ENCODE measurements at places on chromosomes 5 and 9.

GRCh38 chr5:671459-672328 is 21.5 kb downstream of the TPPP start:
- DNase-seq: no peak

DNA sequence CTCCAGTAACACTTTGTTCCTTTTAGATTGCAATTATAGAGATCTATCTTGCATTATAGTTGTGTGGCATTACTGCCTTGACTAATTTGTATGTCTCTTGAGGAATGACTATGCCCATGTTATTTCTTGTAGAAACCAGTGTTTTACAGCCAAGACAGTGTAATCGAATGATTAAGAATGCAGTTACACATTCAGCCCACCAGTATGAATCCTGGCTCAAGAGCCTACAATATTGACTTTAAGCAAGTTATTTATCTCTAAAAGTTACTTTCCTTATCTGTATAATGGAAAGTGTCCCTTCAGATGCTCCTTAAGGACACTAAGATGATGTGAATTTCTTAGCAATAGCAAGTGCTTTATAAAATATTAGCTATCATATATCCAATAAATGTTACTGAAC is 9.7 kb upstream of the SNX24 start:
- DNase-seq: no peak

- no peak for DNase-seq
Observed at GRCh38 chr5:126501448-126501847, 78.2 kb downstream of the GRAMD2B start.

DNA sequence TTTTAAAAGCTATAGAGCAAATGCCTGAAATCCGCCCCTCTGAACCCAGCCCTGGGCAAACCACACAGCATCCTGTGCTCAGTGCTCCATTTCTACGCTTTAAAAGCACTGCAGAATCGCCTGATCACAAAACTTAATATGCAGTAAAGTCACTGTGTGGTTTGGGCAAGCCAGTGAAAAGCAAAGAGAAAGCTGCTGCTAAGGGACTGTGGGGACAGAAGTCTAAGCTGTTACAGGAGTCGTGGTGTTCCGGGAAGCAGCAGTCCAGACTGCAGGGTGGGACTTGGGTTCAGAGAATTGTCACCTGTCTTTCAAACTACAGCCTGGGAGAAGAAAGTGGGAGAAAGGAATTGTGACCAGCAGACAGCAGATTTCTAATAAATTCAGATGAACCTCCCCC is 8.2 kb downstream of the RAPGEF1 start:
- no peak for DNase-seq

DNA sequence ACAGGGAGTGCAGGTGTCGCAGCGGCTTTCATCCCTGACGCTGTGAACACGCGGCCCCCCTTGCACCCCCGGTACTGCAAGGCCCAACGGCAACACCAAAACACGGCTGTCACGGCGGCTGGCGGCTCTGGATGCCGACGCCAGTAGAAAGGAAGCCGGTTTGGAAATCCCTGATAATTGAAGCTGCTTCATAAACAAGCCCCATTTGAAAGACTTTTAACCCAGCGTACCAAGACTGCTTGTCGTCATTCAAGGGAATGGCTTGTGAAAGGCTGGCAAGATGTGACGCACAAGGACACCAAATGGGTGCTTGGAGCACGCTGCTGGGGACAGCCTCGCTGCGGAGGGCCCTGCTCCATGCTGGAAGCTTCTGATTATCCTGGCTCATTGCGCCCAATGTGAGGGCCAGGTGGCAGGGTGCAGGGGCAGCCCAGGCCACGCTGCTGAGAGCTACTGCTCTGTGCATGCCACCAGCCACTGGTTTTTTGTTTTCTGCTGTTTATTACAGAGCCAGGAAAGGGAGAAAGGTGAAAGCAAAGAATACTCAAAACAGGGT is 63.1 kb downstream of the GTF3C4 start:
- no peak for DNase-seq

DNA sequence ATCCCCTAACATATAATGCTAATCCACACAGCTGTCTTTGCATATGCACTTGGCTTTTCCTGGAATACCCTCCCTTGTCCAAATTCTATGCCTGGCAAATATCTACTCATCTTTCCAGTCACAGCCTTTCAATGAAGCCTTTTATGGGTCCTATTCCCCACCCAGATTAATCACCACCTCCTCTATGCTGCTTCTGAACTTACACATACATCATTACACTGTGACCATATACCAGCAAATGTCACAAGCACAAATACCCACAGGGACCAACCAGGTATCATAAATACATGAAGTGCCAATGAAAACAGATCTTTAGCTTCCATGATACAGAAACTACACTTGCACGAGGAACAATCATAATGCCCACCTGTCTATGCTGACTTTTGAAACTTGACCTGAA is 22.3 kb downstream of the LPAR1 start:
- DNase-seq: no peak

- DNase-seq: no peak
Observed at GRCh38 chr9:31541721-31542281, 842.6 kb upstream of the ACO1 start.

GRCh38 chr9:17772223-17772622 is 193.4 kb downstream of the SH3GL2 start:
- DNase-seq: no peak

- DNase-seq: no peak
Observed at GRCh38 chr5:89232139-89232603, 349.2 kb upstream of the MEF2C start.

GRCh38 chr5:179127136-179128040 is 67.2 kb downstream of the ZNF354C start:
- DNase-seq: no peak

DNA sequence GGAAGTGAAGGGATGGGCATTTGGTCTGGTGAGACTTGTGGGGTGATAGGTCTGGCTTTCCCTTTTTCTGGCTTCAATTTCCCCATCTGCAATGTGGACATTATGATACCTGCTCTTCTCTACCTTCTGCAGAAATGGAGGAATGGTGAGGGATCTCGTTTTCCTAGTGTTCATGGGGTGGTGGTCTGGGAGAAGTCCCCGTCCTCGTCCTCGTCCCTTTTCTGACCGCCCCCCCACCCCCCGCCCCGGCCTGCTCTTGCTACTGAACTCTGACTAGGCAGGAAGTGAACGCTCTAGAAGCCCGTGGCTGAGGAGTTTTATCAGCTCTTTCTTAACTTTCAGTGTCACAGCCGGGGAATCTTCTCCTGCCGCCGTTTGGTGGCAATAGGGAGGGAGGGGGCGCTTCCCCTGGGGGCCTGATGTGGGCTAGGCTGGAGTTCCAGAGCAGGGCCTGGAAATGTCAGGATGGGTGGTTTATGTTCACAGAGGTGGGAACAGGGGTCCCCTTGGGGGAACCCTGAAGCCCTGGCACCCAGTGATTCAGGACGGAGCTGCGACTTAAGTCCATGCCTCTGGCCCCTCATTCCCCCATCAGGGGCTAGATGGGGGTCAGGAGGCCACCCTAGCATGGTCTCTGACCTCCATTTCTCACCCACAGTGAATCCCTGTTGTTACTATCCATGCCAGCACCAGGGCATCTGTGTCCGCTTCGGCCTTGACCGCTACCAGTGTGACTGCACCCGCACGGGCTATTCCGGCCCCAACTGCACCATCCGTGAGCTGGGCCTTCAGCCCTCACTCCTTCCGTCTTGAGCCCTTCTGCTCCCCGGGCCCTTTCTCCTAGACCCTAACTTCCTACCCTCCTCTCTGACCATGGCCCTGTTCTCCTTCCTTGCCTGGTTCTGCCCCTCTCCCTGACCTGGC is 6.7 kb downstream of the PTGS1 start:
- no peak for DNase-seq

DNA sequence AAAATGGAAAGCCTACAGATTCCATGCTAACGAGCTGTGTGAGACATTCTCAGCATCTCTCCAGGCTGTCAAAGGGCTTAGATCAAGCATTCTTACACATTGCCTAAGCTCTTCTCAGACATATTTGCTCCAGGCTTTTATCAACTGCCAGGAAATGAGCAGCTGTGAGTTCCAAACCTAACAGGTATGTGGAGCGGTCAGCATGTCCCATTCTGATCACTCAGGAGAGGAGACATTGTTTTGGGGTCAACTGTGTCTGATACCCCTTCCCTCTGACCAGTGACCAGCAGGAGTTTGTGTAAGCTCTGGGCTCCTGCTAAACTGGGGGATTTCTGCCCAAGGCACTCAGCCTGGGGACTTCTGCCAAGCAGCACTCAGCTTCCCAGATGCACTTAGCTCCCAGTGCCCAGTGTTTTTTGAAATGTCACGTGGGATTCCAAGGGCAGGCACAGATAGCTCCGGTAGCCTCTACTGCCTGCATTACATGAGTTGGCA is 229.1 kb downstream of the SEC61B start:
- DNase-seq: no peak

DNA sequence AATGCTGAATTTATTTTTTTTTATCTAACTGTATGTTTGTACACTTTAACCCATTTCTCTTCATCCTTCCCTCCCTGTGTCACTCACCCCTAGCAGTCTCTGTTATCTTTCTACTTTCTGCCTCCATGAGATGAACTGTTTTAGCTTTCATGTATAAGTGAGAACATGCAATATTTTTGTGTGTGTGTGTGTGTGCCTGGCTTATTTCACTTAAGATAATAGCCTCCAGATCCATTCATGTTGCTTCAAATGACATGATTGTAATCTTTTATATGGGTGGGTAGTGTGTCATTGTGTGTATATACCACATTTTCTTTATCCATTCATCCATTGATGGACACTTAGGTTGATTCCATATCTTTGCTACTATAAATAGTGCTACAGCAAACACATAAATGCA is 1023.9 kb downstream of the TLE1 start:
- no peak for DNase-seq

- no peak for DNase-seq
Observed at GRCh38 chr9:77957652-77958051, 74.0 kb downstream of the GNAQ start.
